ENCODE measurements at places on chromosomes 13 and 19.

- no peak for DNase-seq
Measured at GRCh38 chr13:56932104-56932503, 208.6 kb upstream of the PRR20A start.

- no peak for DNase-seq
Measured at GRCh38 chr19:40745402-40745780, 4.9 kb downstream of the ACTMAP start.

GRCh38 chr19:1942078-1942933 is 1.3 kb downstream of the CSNK1G2 start:
- DNase-seq: peak; percentile 62

DNA sequence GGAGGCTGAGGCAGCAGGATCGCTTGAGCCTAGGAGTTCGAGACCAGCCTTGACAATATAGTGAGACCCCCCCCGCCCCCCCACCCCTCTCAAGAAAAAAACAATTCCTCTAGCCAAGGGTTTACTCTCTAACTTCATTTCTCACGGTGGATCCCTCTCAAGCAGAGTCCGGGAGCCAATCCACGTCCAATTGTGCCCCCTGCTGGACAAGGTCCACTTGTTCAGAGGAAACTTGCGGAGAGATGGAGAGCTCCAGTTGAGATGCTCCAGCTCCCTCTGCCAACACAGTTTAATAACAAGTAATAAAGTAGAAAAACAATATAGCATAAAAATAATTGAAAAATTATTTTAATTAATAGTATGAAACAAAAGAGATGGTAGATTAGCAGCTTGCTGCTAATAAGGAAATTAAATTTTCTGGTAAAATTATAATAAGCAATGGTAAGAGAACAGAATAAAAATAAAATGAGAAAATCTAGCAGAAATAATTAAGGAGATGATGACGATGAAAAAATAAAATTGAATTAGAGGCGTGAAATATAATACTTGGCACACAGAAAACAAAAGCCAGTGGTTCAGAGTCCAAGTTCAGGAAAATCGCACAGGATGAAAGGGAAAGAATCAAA is 14.5 kb upstream of the SIGLEC14 start:
- no peak for DNase-seq

GRCh38 chr13:42369071-42369797 is 97.3 kb downstream of the AKAP11 start:
- DNase-seq: no peak

DNA sequence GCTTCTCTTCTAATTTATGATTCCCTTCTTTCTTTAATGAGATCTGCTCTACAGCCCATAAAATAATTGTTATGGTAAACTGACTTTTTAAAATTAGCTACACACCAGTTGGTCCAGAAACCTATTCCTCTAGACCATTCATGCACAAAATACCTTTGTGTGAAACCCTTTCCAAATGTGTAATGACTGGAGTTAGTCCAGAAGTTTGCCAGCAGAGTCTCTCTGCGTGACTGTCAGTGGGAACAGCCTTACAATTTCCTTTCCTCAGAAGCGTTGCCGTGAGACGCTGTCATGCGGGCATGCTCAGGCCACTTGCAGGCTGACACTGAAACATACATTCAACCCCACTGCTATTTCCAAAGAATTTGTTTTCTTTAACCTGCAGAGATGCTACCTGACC is 965.2 kb downstream of the PCDH9 start:
- peak; percentile 24 for DNase-seq

DNA sequence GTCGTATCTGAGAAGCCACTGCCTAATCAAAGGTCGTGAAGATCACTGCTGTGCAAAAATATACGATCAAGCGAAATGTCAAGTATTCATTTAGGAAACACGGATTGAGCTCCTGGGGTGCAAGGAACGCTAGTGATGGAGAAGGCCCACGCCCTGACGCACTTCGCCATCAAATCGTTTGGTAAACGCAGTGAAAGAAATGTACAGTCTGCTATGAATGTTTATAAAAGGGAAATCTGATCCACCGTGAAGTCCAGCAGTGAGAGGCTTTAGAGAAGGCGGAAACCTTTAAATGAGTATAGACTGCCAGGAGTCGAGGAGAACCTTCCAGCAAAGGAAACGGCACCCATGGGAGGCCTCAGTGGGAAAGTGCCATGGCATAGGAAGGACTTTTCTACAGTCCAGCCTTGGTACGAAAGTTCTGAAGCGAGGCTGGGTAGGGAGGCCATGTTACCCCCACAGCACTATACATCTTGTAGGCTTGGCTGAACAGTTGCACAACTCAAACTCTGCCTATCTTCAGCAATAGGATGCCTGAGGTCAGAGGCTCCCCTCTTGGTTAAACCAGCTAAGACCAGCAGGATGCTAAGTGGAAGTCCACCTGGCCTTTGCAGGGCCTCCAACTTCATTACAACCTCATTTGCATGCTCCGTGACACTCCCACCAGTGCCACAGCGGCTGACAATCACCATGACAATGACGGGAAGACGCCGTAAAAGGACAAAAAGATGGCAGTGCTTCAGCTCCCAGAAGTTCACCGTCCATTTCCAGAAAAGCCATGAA is 20.4 kb downstream of the PCID2 start:
- DNase-seq: no peak

- no peak for DNase-seq
Measured at GRCh38 chr13:106028911-106029310, 506.6 kb downstream of the EFNB2 start.

DNA sequence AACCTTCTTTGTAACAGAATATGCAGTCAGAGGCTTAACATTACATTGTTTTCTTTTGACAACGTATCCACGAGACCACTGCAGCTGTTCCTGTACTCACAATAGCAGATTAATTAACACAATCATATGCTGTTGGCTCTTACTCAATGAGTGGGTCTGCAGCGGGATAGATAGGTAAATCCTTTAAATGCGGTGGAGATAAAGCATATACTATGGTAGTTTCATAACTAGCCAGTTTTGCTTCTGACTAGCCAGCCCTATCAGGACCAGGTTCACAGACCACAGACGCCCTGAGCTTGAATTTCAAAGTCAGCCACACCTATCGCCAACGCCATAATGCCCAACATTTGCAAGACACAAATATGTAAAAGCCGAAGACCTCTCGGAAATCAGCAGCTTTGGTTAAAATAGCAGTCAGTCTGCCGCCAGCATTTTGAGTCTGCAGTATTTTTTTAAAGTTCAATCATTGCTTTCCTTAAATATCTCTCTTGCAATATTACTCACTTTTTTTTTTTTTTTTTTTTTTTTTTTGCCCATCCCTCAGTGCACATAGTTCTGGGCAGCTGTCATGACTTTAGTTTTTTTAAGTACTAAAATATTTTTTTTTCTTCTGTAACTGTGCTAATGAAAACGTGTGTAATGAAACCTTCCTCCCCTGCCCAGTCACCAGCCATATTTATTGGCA is 120.5 kb downstream of the ZNF536 start:
- DNase-seq: no peak

- DNase-seq: no peak
Measured at GRCh38 chr19:5172859-5173630, 167.6 kb downstream of the PTPRS start.

- no peak for DNase-seq
Measured at GRCh38 chr19:45575216-45575615, 9.4 kb downstream of the OPA3 start.

DNA sequence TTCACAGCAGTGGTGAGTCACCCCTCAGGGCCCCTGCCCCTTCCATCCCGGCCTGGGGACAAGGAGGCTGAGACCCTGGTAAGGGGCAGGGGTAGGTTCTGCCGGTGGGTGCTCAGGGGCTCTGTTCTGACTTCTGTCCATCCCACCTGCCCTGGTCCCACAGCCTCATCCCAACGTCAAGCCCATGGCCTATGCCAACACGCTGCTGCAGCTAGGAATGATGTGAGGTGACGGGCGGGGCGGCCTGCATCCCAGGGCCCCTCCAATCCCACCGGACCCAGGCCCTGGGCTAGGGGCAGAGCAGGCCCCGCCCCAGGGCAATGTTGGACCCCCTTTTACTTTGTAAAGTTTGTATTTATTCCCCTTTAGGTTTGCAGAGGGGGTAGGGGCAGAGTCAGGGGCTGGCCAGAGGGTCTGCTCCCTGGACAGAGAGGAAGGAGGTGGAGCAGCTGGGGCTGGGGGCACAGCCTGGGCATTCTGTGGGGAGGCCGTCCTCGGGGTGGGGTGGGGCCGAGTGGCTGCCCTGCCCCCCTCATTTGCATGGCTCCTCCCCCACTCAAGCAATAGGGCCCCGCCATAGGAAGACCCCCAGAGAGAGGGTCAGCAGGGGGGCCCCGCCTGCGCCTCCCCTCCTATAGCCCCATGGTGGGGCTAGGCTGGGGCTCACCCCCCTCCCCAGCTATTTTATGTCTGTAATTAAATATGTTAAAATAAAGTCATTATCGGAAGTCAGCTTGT is 23.1 kb downstream of the CCDC8 start:
- DNase-seq: no peak

GRCh38 chr19:18126097-18126496 is 26.9 kb upstream of the PIK3R2 start:
- no peak for DNase-seq

DNA sequence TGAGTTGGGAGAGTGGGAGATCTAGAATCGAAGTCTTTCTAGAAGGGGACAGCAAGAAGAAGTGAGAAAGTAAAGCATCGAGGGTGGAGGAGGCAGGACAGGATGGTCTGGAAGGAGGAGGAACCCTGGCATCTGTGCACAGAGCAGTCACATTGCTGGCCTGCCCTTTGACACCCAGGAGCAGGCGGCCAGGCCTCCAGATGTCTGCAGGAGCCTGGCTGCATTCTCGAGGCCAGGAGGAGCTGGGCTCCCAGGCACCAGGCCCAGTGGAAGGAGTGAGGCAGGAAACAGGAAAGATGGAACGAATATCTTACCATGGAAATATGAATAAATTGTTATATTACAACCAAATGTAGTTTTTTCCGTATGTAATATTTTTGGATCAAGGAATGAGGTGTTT is 27.7 kb upstream of the ARGLU1 start:
- no peak for DNase-seq

DNA sequence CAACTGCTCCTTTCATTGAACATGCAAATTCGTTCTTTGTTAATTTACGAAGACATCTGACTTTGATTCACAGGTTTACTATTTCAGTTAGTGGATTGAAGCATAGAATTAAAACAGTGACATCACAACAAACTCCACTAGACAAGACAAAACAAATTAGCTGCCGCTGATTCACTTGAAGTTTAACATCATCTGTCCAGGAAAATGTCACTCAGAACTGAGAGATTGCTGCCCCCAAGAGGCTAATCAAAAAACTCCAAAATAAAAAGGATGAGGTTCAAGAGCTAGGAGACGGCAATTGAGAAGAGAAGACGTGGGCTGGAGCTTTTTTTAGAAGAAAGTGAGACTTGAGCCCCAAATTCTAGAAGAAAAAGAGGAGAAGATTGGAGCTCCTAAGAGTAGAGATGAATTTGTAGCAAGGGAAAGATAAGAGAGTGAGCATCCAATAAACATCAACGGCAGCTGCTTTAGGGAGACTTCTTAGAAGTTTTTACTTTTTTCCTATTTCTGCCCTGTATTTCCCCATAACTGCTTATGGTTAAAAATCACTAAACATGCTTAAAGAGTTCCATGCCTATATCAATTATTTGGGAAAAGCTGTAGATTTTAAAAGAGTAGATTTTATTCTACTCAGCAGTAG is 40.8 kb upstream of the TPP2 start:
- peak; percentile 68 for DNase-seq

- no peak for DNase-seq
Measured at GRCh38 chr19:8592231-8593009, 15.2 kb upstream of the MYO1F start.

DNA sequence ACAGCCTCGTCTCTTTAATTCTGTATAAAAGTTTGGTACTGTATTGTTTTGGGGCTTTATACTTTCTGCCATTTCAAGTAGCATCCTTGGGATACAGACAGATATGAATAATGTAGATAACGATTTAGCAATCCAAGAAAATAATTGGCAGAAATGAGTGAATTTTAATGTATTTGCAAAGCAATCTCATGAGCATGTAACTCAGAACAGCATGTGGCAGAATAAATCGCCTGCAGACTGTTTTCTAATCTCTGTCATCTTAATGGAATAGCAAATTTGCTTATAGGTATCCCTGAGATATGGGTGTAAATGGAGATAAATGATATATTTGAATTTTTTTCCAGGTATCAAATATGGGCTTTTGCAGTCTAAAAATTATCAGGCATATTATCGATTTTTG is 166.0 kb downstream of the GPC5 start:
- DNase-seq: no peak

GRCh38 chr13:97058391-97058790 is 64.1 kb upstream of the OXGR1 start:
- DNase-seq: no peak

DNA sequence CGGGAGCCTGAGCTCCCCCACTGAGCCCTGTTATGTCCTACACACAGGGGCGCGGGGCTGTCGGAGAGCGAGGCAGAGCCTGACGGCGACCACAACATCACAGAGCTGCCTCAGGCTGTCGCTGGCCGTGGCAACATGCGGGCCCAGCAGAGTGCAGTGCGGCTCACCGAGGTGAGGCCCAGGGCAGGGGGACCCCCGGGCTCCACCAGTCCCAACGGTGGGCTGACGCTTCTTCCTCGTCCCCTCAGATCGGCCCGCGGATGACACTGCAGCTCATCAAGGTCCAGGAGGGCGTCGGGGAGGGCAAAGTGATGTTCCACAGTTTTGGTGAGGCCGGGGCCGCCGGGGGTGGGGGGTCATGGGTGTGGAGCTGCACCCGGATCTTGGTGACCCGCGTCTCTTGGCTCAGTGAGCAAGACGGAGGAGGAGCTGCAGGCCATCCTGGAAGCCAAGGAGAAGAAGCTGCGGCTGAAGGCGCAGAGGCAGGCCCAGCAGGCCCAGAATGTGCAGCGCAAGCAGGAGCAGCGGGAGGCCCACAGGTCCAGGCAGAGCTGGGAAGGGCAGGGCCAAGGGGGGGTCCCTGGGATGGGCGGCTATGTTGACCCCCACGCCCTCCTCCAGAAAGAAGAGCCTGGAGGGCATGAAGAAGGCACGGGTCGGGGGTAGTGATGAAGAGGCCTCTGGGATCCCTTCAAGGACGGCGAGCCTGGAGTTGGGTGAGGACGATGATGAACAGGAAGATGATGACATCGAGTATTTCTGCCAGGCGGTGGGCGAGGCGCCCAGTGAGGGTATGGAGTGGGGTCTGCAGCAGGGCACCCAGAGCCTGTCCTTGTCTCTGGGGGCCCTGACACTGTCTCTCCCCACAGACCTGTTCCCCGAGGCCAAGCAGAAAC is 1.2 kb upstream of the P2RY11 start:
- no peak for DNase-seq

- DNase-seq: no peak
Measured at GRCh38 chr19:38196245-38196837, 27.7 kb downstream of the DPF1 start.

- DNase-seq: no peak
Measured at GRCh38 chr13:92804346-92804745, 422.3 kb upstream of the GPC6 start.

- DNase-seq: no peak
Measured at GRCh38 chr13:104831831-104832230, 1703.6 kb downstream of the EFNB2 start.

GRCh38 chr19:18098891-18099622 is 1.5 kb downstream of the MAST3 start:
- DNase-seq: no peak

GRCh38 chr19:51978882-51979281 is 7.8 kb downstream of the ZNF350 start:
- DNase-seq: no peak

Measured in NCI-H345 (cell line).